Hindlimb muscle (tissue), 1 donor: ENCODE measurements at places on chromosomes 4 and X.
A peak's percentile ranks its signal among the peaks of the same experiment; 100 is the strongest.

- DNase-seq: no peak
Observed at GRCh38 chrX:18702362-18703195, 4.9 kb upstream of the PPEF1 start.

DNA sequence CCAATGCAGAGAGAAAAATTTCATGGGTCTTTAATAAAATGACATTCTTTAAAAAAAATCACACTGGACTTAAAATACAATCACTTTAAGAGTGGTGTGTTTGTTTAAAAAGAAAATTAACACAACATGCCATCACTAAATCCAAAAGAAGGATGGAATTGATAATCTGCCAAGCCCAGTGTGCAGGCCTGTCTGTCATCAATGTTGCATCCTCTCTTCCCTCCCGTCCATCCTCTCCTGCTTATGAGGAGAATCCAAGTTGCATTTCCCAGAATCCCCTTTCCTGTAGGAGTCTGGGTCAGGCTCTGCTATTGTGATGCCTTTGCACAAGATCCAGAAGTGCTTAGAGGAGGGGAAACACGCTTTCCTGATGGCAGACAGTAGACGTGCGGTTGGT is 169.4 kb downstream of the MID1 start:
- DNase-seq: no peak

- DNase-seq: no peak
Observed at GRCh38 chrX:146934256-146934655, 119.7 kb upstream of the CXorf51A start.

GRCh38 chr4:2361366-2362265 is 56.8 kb downstream of the ZFYVE28 start:
- peak; percentile 36 for DNase-seq

DNA sequence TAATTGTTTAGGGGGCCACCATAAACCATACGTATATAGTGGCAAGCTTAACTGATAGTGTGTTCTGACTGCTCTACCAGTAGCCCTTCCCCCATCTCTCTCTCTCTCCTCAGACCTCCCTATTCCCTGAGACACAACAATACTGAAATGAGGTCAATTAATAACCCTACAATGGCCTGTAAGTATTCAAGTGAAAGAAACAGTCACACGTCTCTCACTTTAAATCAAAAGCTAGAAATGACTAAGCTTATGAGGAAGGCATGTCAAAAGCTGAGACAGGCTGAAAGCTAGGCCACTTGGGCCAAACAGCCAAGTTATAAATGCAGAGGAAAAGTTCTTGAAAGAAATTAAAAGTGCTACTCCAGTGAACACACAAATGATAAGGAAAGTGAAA is 78.0 kb downstream of the PRDM5 start:
- no peak for DNase-seq

- no peak for DNase-seq
Observed at GRCh38 chr4:37893164-37893563, 2.3 kb downstream of the TBC1D1 start.

DNA sequence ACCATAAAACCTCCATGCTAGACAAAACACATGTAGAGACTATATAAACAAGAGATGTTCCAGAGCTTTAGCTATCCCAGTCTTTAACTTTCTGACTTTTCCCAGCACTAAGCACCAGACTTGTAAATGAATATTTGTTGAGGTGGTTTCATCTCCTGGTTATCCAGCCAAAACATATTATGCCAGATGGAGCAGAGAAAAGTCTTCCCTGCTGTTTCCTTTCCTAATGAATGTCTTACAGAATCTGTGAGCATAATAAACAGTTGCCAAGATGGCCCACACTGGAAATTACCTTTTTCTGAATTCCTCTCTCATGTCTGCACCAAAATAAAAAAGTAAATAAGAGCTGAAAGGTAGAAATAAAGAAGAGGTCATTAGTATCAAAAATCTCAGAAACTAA is 159.2 kb downstream of the TECRL start:
- no peak for DNase-seq

DNA sequence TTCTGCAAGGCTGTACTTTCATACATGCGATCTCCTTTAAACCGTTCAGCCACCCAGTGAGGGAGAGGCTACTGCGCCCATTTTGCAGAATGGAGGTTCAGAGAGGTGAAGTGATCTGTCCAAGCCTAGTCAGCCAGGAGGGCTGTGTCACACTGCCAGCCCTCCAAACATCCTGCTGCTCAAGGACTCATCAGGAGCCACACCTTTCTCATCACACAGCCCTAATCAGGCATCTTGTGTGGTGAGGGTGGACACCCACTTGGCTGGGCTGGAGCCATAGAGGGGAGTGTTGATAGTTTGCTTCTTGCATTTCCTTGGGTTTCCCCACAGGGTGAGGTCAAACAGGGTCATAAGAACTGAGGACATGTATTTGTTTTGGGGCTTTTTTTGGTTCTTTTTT is 5.4 kb upstream of the CXCR3 start:
- DNase-seq: no peak

DNA sequence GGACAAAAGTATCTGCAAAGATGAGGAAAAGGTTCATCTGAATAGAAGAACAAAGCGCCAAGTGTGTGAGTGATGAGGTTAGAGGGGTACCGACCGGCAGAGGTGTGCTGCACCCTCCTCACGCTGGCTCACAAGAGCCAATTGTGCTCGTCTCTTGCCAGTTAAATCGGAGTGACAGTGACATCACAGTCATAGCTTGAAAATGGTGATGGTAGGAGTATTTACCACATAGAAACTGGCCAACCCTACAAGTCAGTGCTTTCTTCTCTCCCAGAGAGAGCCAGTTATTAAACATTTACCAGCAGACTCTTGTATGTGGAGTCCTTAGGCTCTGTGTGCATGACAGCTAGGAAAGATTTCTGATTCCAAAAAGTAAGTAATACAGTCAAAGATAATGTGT is 32.4 kb downstream of the CLDN22 start:
- no peak for DNase-seq

GRCh38 chr4:179076865-179077264 is 1634.6 kb upstream of the AGA start:
- DNase-seq: no peak

GRCh38 chrX:39313146-39313545 is 511.9 kb downstream of the MID1IP1 start:
- no peak for DNase-seq

GRCh38 chr4:43757147-43757546 is 691.5 kb downstream of the KCTD8 start:
- no peak for DNase-seq

DNA sequence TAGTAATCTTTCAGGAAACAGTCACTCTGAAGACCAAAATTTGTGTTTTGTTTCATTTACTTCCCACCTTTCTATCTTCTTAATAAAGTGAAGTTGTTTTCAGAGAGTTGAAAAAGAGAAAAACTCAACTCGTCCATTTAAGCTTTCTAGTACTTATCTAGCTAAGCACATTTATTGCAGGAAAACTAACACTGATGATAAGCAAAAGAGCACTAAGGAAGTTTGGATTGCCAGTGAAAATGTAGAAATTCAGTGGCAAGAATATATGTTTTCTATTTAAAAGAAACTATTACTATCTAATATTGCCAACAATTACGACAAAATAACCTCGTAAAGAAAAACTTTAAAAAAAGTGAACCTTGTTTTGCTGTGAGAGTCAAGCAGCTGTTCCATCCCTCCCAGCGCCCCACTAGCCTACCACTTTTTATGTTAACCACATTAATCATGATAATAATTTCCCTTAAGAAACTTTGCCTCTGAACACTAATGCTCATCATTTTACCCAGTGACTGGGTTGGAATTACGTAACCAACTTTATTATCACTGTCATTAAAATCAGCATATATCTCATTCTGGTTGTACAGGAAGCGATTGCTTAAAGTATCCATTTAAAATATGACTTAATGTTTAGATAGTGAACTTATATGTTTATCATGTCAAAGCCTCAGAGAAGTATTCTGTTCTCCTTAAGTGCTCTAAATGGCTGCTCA is 24.8 kb downstream of the SPRY1 start:
- DNase-seq: no peak
